ENCODE measurements at places on chromosomes 16 and 17. TPM values are rescaled to one million over a fixed set of nuclear protein-coding genes. Genes with fewer than 3 reads are reported as not detected.

The TSPAN10 gene
- total RNA-seq = 1.3 TPM

The DPEP1 gene
- total RNA-seq = 3.2 TPM

The SOST gene
- not detected for total RNA-seq

The ZPBP2 gene
- total RNA-seq = not detected

DNA sequence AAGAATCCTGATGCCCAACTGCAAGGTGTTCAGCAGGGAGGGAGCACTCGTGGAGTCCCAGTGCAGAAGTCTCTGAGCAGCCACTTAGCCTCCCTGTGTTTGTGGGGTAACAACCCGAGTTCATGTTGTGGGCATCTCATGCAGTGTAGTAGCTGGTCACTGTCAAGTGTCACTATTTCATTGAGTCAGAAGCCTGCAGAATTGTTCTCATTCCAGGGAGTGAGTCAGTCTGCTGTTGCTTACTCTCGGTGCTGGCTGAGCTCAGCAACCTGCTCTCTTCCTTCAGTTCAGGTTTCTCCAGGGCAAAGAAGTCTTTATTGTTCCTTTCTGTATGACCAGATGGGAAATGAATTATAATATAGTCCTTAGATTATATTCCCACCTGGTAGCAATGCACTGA lies 24.1 kb downstream of the HMOX2 start:
- no peak for DNase-seq

- DNase-seq = peak; percentile 26
Observed at GRCh38 chr16:69111876-69112230, 6.4 kb downstream of the HAS3 start.

DNA sequence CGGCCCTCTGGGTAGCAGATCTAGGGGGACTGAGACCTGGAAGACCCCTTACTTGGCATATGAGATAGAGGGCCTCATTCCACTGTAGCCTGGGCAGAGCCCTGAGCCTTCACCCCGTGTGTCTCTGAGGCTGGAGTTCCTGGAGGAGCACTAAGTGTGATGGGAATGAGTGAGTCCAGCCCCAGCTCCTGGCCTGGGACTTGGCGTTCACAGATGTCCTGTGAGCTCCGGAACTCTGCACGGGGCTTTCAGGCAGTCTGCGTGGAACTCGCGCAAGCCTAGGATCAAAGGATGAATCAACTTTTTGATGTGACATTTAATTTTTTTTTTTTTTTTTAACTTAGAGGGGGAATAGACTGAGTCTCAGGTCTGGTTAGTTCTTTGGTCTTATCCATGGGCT lies 1.8 kb downstream of the NKD1 start:
- no peak for DNase-seq

GRCh38 chr17:45131616-45132319 lies 547 bp downstream of the PLCD3 start:
- peak; percentile 95 for DNase-seq

Data from endodermal cell (in vitro differentiated cells).